ENCODE measurements at places on chromosomes 5 and 9.

DNA sequence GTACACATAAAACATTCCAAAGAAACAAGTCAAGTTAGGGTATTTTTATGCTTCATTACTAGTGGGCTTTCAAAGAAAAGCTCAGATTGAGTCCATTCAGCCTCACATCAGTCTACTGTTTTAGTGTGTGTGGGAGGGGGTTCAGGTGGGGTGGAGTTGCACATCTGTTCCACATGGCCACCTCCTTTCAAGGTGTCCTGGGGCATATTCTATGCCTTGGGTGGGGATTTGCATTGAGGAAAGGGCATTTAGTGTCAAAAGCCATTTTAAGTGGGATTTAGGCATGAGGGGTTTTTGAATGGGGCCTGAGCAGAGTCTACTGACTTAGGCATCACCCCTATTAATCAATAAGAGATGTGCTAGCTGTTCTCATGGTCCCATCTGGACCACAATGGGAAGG is 983.1 kb downstream of the TLE4 start:
- DNase-seq: no peak

- no peak for DNase-seq
Observed at GRCh38 chr5:160931283-160931682, 79.3 kb upstream of the ATP10B start.

- DNase-seq: no peak
Observed at GRCh38 chr9:107866711-107867311, 377.2 kb upstream of the KLF4 start.

GRCh38 chr9:72733895-72734294 is 212.5 kb downstream of the TMC1 start:
- no peak for DNase-seq

GRCh38 chr5:98594098-98594497 is 179.4 kb upstream of the RGMB start:
- DNase-seq: no peak

- no peak for DNase-seq
Observed at GRCh38 chr5:39476843-39477220, 52.1 kb upstream of the DAB2 start.

GRCh38 chr5:112323166-112323565 is 95.9 kb downstream of the EPB41L4A start:
- no peak for DNase-seq

DNA sequence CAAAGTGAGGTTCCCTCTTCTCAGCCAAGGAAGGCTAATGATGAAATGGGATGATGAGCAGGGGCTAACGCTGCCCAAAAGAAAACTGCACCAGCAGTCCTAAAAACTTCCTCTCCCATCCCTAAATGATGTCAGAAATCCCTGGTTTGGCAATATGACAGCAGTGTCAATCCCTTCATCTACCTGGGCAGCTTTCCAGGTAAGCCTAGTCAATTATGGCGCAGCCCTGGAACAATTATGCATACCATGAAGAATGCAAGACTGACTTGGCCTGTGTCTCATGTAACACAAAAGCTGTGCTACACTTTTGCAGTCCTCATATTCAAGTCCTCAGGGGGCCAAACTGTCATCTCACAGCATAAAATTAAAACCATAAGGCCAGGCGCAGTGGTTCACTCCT is 7.0 kb downstream of the DMGDH start:
- DNase-seq: no peak
